ENCODE measurements at places on chromosomes 4 and X.

DNA sequence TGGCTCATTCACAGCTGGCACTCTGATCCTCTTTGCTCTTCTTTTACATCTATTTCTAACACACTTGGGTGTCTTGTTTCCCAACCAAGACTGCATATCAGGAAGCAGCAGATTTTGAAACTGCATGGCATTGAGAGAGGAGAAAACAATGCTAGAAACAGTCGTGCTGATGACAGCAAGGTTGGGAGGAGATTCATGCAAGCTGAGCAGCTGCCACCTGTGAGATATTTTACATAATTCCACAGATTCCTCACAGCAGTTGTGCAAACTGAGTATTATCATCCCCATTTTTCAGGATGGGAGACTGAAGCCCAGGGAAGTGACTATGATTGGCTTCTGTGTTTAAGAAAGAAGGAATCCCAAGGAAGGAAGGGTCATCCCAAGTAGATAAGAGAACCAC is 105.0 kb downstream of the SLC2A9 start:
- no peak for DNase-seq

DNA sequence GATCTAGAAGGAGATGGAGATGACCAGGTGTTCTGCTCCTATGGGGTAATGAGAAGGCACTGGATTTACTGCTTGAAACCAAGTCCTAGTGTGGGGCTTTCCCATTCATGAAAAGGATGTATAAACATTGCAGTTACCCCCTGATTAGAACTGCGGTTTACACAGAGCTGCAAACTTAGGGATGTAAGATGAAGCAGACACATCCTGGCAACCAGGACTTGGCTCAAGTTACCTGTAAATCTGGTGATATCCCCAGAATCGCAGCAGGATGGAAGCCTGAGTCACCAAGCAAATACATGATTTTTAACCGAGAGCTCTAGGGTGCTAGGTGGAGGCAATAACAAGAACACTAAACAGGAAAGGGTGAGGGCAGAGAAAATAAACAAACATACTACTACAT is 178.6 kb upstream of the MAMLD1 start:
- DNase-seq: no peak

- DNase-seq: no peak
Measured at GRCh38 chrX:53637479-53637878, 49.0 kb downstream of the HUWE1 start.

- DNase-seq: no peak
Measured at GRCh38 chr4:85979276-85979675, 380.6 kb downstream of the MAPK10 start.

GRCh38 chr4:13547485-13548041 is 3.3 kb upstream of the NKX3-2 start:
- peak; percentile 67 for DNase-seq

DNA sequence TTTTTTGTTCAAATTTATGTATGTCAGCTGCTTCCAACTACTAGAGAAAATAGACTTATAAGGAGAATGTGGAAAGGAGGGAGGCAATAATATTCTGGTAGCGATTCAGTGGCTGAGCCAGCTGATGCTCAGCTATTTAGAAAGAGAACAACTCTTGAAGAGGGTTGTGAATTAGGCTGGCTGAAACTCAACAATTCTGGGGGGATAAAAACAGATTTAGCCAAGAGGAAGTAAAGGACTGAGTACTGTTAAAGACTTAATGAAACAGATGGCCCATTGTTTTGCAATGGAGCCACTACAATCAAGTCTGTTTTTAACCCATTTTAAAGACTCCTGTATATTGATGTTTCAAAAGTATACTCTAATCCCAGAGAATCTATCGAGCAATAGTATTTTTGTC is 1058.9 kb downstream of the C4orf33 start:
- DNase-seq: no peak

DNA sequence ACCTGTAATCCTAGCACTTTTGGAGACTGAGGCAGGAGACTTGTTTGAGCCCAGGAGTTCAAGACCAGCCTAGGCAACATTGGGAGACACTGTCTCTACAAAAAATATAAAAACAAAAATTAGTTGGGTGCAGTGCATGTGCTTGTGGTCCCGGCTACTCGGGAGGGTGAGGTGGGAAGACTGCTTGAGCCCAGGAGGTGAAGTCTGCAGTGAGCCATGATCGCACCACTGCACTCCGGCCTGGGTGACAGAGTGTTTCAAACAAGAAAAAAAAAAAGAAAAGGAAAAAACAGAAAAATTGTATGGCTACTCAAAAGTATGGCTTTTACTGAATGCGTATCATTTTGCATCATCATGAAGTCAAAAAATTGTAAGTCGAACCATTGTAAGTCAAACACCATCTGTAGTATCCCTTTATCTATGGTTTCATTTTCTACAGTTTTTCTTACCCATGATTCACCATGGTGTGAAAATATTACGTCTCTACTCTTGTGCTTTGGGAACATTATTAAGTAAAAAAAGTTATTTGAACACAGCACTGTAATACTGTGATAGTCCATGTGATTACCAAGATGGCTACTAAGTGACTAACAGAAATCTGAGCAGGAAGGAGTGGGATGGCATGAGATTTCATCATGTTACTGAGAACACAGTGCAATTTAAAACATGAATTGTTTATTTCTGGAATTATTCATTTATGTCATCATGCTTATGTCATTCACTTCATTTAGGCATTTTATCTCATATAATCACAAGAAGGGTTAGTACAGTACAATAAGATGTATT is 26.5 kb upstream of the MANBA start:
- no peak for DNase-seq

DNA sequence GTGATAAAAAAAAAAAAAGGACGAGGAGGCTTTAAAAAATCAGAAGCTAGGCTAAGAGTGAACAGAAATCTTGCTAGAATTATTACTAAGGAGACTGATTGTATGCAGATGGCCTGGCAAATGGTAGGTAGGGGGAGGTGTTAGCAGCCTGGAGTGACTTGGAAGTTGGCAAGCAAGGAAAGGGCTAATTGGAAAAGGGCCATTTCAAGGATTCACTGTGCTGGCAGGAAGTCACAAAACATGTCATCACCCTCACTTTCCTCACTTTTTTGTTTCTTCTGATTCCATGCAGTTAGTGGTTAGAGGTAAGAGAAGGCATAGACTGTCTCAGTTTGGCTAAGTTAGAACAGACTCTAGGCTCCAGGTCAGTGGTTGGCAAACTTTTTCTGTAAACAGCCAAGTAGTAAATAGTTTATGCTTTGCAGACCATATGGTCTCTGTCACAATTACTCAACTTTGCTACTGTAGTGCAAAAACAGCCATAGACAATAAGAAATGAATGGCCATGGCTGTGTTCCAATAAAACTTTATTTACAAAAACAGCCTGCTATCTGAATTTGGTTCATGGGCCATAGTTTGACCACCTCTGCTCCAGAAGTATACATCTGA is 646.5 kb upstream of the ACTRT1 start:
- DNase-seq: no peak

- no peak for DNase-seq
Measured at GRCh38 chr4:48664938-48665337, 115.1 kb downstream of the FRYL start.

GRCh38 chr4:55028196-55028595 is 97.2 kb downstream of the KDR start:
- DNase-seq: no peak

DNA sequence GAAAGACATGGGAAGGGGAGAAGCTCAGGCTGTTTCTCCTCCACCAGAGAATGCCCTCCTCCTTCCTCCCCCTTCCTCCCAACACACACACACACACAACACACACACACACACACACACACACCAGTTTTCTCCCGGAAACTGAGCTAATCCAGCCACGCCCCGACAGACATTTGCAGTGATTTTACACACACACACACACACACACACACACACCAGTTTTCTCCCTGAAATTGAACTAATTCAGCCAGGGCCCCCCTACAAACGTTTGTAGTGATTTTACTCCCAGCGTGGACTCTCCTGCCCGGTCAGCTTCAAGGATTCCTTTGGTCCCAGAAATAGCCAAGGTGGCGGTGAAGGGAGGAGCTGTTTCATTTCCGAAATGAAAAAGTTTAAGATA is 32.9 kb upstream of the STX18 start:
- DNase-seq: peak; percentile 54

- DNase-seq: no peak
Measured at GRCh38 chr4:39637221-39637585, 1.5 kb downstream of the SMIM14 start.

- no peak for DNase-seq
Measured at GRCh38 chr4:25779021-25779420, 83.8 kb downstream of the SEL1L3 start.

- DNase-seq: no peak
Measured at GRCh38 chr4:157127571-157127970, 51.6 kb downstream of the GLRB start.

DNA sequence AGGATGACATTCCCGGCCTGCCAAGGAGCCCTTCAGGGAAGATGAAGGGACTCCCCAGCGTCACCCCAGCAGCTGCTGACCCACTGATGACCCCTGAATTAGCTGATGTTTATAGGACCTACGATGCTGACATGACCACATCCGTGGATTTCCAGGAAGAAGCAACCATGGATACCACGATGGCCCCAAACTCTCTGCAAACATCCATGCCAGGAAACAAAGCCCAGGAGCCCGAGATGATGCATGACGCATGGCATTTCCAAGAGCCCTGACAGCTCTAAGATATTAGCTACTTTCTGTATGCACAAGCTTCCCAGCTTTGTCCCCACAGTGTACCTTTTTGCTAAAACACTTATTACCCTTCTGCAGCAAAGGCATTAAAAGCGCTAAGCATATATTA is 14.4 kb downstream of the AMBN start:
- DNase-seq: no peak

GRCh38 chr4:101135371-101136010 is 211.8 kb downstream of the PPP3CA start:
- no peak for DNase-seq

GRCh38 chrX:17842769-17843525 is 18.2 kb downstream of the RAI2 start:
- no peak for DNase-seq

DNA sequence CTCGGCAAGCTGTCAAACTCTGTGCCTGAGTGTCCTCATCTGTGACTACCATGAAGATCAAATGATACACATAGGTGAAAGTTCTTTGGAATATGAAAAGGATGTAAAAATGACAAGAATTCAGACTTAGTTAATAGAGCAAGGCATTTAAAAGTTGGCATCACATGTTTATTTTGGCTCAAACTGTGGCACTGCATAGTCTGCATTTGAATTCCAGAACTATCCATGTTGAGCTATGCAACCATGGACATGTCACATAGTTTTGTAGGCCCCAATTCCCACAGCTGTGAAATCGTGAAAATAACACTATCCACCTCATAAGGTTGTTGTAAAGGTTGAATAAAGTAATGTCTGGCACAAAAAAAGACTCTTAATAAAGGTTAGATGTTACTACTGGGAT is 33.9 kb downstream of the AFF2 start:
- DNase-seq: no peak

- DNase-seq: peak; percentile 62
Measured at GRCh38 chr4:88283661-88284438, 511 bp downstream of the PPM1K start.

GRCh38 chr4:3390288-3390811 is 51.4 kb upstream of the HGFAC start:
- DNase-seq: peak; percentile 45

- no peak for DNase-seq
Measured at GRCh38 chr4:81722290-81722851, 250.7 kb upstream of the RASGEF1B start.

DNA sequence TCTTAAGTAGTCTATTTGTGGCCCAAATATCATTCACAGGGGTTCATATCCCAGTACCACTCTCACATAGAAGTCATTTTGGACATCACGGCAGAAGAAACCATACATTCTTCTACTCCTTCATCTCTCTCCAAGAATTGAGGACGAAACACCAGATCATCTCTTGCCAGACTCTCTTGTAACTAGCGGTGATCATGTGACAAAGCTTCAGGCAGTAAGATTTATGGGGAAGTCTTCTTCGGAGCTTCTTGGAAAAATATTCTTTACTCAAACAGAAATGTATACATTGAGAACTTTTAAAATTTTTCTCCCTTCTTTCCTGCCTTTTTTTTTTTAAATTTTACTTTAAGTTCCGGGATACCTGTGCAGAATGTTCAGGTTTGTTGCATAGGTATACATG is 4.7 kb upstream of the TBC1D19 start:
- no peak for DNase-seq

DNA sequence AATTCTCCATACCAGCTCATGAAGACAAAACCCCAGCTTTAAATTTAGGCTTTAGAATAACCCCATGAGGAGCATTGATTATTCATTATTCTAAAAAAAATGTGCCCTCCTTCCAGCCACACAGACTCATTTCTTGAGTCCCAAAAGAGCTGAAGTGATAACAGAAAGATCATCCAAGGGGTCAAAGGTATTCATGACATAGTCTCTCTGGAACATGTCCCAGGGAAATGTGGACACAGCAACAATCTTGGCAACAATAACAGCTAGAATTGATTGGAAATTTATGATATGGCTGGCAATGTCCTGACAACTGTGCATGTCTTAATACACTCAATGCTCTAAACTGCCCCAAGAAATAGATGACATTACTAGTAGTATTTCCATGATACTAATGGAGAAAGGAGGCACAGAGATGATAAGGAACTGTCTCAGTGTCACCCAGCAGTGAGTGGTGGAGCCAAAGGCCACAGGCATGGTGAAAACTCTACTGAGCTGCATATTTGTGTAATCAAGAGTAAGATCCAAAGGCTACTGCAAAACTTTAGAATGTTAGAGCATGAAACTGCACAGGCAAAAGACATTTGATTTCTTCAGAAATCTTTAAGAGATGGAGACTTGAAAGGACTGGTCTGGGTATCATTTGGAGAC is 37.3 kb upstream of the XAGE1B start:
- no peak for DNase-seq

GRCh38 chr4:25883565-25883964 is 20.8 kb upstream of the SEL1L3 start:
- no peak for DNase-seq

GRCh38 chr4:186752325-186752724 is 28.7 kb upstream of the FAT1 start:
- DNase-seq: no peak

DNA sequence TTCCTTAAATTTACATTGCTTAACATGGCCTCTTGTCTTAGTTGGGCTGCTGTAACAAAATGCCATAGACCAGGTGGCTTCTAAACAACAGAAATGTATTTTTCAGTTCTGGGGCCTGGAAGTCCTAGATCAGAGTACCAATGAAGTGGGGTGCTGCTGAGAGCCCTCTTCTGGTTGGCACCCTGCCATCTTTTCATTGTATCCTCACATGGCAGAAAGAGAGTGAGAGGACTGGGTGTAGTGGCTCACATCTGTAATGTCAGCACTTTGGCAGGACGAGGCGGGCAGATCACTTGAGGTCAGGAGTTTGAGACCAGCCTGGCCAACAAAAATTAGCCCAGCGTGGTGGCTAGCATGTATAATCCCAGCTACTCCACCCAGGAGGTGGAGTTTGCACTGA is 12.0 kb upstream of the KLB start:
- DNase-seq: no peak

GRCh38 chrX:114073926-114074325 is 510.0 kb upstream of the HTR2C start:
- DNase-seq: no peak

- no peak for DNase-seq
Measured at GRCh38 chr4:28709891-28710290, 1849.2 kb downstream of the STIM2 start.

- no peak for DNase-seq
Measured at GRCh38 chrX:98405376-98405775, 1521.7 kb downstream of the RPA4 start.

GRCh38 chr4:12118651-12119213 is 690.0 kb upstream of the HS3ST1 start:
- DNase-seq: no peak
